ENCODE measurements at places on chromosomes 7 and 10.
A peak's percentile ranks its signal among the peaks of the same experiment; 100 is the strongest.

- no peak for DNase-seq
These were observed 63.6 kb downstream of the ANKRD7 start for GRCh38 chr7:118288098-118288497.

GRCh38 chr10:67015225-67015624 is 89.4 kb downstream of the LRRTM3 start:
- DNase-seq, result no peak

- no peak for DNase-seq
These were observed 214.8 kb upstream of the KLF14 start for GRCh38 chr7:130948822-130949221.

- DNase-seq, result peak; percentile 95
These were observed 174.8 kb downstream of the KIAA1217 start for GRCh38 chr10:24383681-24384106.

- DNase-seq, result no peak
These were observed 84.9 kb upstream of the RHOBTB1 start for GRCh38 chr10:61028861-61029361.

GRCh38 chr10:121583857-121584256 is 14.4 kb downstream of the FGFR2 start:
- no peak for DNase-seq

GRCh38 chr10:78975926-78976325 is 92.8 kb upstream of the ZMIZ1 start:
- DNase-seq, result no peak

DNA sequence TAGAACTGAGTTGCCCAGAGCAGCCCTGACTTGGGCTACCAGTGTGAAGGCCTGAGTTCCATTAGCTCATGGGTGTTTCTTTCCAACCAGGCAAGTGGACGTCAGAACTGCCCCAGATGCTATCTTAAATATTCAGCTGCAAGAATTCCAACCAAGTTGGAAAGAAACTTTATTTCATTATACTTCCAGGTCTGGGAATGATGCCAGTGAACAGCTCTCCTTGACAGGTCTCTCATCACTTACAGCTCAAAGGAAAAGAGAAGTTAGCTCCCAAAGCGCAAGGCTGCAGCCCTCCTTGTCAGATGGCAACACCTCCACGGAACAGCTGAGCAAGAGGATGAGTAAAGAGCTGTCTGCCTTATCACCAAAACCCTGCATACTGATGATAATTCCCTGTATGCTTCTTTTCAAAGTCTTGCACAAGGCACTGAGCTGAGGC is 255.5 kb upstream of the AOAH start:
- DNase-seq, result no peak

- DNase-seq, result no peak
These were observed 40.5 kb upstream of the DPYSL4 start for GRCh38 chr10:132146271-132146671.

DNA sequence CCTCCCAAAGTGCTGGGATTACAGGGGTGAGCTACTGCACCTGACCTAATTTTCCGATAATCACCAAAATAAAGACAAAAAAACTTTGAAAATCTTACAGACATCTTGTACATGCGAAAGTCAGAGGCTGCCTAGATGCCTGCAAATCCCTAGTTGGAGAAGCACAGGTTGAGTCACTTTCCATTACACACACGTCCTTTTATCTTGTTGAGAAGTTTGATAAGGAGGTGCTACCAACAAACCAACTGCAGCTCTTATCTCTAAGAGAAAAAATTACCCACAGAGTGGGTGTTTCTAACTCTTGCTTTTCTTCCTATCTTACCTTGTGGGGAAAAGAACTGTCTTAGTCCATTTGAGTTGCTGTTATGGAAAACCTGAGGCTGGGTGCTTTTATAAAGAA is 589.8 kb downstream of the GALNT17 start:
- DNase-seq, result no peak

DNA sequence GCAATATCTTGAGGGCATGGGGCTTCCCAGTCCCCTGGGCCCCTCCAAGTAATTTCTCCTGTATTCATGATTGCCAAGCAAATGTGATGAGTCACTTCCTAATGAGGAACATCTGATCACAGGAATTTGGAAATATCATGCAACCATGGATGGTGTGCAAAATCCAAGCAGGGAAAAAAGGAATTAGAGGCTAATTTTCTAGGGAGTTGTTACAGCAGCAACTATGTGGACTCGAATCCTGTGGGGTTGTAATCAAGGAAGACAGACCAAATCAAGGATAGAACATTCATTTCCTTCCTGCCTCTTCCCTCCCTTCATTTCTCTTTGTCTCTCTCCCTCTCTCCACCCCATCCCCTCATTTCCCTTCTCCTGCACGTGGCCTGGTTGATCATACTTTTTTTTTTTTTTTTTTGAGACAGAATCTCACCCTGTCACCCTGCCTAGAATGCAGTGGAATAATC is 23.9 kb upstream of the AGFG2 start:
- peak; percentile 85 for DNase-seq

DNA sequence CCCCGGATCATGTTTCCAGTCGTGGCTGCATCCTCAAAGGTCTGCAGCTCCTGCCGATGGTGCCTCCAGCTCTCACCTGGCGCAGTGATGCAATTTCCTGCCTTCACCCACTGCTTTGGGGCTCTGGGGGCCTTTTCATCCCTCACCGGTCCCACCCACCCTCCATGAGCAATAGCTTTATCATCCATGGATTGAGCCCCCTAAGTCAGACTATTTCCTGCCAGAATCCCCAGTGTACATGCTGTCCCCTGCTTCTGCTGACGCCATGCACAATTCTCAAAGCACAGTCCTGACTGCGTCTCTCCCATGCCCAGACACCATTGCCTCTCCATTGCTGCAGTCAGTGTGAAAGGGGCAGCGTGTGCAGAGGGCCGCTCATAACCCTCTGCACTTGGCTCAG is 49.7 kb downstream of the FAM241B start:
- DNase-seq, result no peak

DNA sequence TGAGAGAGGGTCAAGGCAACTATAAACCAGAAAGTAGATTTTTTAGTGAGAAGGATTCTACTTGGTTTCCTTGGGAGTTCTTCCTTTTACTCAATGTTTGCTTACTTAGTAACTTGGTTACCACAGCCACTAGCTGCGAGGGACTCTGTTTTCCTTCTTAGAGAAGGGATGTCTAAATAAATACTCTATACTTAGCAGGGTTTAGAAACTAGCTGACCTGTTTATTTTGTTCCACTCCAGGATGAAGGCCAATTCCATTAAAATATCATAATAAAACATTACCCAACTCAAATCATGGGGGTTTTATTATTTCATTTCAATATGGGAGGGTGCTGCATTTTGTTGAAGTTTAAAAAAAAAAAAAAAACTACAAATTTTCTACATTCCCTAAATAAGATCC is 87.3 kb downstream of the PPP1R3A start:
- DNase-seq, result no peak

DNA sequence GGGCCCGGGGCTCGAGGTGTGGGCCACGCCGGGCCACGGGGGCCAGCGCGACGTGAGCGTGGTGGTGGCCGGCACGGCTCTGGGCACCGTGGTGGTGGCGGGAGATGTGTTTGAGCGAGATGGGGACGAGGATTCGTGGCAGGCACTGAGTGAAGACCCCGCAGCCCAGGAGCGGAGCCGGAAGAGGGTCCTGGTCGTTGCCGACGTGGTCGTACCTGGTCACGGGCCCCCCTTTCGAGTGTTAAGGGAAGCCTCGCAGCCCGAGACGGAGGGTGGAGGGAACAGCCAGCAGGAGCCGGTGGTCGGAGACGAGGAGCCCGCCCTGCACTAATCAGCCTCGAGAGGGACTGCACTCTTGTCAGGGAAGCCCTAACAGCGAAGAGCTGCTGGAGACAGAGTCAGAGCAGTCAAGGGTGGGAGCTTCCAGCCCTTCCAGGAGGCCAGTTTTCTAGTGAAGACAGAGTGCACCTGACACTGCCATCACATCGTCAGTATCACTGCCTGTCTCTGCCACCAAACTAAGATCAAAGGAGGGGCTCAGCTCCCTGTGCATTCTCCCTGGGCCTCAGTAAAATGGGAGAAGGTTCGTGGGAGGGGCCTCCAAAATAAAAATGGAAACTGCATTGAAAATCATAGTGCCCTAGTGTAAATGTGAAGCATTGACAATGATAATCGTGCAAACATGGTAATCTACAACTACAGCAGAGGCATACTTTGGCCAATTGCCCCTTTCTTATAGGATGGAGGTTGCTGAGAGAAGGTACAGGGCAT is 1.3 kb downstream of the MBLAC1 start:
- no peak for DNase-seq

- no peak for DNase-seq
These were observed 3.7 kb upstream of the DNAJC12 start for GRCh38 chr10:67841737-67842136.

DNA sequence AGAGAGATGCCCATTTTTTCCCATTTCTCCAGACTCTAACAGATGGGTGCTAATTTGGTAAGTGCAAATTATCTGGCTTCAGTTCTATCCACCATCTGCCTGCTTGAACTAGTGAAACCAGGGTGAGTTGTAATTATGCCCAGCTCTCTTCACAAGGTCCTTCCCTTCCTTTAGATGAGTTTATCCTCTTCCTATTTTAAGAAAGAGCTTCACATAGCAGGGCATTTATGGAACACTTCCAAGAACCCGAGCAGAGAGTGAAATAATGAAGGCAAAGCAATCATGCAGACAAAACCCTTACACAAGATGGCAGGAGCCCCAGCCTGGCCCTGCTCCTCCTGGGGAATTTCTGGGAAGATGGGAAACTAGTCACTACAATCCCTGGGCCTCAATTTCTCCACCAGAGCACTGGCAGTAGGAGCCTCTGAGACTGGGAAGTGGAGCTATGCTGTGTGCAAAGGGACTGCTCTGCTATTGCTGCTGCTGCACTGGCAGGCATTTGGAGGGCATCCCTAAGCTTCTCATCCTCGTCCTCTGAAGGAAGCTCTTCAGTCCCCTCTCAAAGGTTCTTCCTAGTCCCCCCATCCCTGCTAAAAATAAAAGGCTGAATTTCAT is 33.7 kb upstream of the PLXNA4 start:
- DNase-seq, result no peak

DNA sequence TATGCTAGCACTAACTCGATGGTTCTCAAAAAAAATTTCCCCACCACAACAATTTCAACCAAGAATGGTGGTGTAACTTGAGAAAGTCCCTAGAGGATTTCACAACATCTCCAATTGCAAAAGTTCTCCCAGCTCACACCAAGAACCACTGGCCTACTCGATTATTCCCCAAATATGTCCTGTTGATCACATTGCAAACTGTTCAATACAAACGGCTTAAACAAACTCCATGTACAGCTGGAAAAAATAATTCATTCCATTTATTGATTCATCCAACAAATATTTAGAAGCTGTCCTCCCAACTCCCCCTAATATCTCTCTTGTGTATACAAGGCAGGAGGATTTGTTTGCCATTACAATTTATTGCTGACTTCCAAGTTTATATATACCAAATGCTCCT is 19.1 kb downstream of the TMEM176B start:
- DNase-seq, result peak; percentile 58

DNA sequence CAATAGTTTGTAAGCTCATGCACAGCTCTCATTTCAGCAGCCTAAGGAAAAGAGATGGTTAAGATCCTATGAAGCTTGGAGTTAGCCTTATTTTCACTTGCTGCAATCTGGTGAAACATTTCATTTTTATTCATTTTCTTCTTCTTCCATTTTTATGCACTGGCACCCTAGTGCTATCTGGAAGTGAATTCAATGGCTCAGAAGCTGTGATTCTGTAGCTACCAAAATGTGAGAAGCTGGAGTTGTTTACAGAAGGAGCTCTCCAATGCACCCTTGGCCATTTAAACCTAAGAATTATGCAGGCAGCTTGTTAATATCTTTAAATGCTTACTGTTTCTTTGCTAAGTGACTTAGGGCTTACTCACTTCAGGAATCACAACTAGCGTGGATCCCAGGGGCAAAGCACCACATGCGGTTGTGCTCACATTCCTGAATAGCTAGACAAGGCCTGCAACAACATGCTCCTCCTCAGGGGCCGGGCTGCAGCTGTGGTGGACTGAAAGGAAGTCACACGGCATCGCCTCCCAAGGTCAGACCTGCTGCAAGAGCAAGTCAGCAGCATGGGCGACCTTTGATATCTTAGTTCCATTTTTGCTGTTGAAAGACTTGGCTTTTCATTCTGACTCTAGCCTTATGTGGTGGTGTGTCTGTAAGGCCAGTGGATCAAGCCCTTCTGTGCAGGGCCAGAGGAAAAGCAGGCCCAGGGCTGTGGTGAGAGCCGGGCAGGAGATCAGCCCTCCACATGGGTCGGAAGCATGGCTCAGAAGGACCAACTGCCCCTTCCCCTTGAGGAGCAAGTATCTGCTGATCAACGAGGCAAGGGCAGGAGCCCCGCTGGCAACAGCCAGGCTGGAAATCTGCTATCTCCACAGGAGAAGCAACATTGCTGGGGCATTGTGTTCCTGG is 91.9 kb upstream of the MBL2 start:
- peak; percentile 82 for DNase-seq

DNA sequence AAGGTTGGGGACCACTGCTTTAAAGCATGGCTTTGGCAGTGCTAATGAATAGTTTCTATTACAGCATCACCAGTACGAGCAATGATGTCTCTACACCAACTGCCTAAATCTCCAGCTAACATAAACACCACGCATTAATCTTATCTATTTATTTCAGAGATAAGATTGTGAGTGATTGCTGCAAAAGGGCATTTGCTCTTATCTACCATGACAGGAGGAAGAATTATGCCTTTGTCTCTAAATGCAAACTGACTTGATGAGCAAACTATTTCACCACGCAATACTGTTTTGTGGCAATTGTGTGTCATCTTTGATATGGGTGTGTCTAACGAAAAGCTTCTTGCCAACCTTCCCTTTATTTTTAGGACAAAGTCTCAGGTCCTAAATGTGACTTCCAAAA is 684.9 kb downstream of the SORCS1 start:
- no peak for DNase-seq

DNA sequence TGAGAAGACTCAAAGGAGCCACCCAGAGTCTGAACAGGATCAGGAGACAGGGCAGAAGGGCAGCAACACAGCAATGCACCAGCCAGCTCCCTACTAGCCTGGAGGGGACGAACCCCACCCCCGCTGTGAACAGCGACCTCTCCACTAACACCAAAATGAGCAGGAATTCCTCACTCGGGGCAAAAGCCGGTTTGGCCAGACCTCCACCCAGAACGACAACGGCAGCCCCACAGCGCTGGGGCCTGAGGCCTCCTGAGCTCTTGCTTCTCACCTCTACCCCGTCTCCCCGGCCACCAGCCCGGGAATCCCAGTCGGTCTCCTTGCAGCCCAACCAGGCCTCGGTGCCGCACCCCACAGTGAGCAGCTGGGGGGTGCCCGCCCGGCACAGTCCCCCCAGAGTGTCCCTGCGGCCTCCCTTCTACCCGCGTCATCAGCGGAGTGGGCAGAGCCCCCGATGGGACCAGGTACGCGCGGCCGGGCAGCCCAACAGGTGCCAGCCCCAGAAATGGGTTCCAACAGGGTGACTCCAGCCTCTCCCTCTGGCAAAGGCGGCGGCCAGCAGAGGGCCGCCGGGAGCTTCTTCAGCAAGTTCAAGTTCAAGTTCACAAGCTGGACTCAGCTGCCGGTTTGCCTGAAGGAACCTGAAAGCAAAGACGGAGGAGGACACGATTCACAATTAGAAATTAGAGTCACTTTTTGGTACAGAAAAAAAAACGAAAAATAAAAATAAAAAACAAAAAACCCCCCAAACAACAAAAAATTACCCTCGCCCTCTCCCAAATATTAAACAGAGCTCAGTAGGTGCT is 129.0 kb downstream of the MARCHF5 start:
- no peak for DNase-seq
